ENCODE measurements at places on chromosomes 3 and 15.

- DNase-seq = peak; percentile 85
Observed at GRCh38 chr3:195859061-195859845, 47.5 kb upstream of the MUC4 start.

DNA sequence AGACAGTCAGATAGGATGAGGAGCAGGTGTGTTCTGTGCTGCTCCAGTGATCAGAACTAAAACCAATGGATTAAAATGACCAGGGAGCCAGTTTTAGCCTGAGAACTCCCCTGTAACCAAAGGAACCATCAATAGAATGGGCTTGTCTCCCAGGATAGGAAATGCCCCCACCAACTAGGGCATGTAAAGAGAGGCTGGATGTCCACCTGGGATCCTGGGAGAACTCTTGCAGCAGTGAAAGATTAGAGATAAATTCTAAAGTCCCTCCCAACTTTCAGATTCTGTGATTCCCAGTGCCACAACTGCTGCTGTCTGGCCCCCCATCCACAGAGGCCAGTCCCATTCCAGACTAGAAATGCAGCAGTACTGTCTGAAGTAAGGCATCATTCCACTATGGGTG is 33.8 kb downstream of the HDC start:
- DNase-seq = no peak

- DNase-seq = no peak
Observed at GRCh38 chr15:75639191-75639708, 774 bp downstream of the IMP3 start.

GRCh38 chr3:167241048-167241845 is 138.8 kb downstream of the ZBBX start:
- peak; percentile 21 for DNase-seq

All from COLO829 (cell line).